NCI-H1105 treated with DMSO at 0.1 percent for 48 hours (cell line): ENCODE measurements at places on chromosomes 2 and 18.

GRCh38 chr18:5604778-5605177 lies 61.0 kb upstream of the EPB41L3 start:
- no peak for DNase-seq

DNA sequence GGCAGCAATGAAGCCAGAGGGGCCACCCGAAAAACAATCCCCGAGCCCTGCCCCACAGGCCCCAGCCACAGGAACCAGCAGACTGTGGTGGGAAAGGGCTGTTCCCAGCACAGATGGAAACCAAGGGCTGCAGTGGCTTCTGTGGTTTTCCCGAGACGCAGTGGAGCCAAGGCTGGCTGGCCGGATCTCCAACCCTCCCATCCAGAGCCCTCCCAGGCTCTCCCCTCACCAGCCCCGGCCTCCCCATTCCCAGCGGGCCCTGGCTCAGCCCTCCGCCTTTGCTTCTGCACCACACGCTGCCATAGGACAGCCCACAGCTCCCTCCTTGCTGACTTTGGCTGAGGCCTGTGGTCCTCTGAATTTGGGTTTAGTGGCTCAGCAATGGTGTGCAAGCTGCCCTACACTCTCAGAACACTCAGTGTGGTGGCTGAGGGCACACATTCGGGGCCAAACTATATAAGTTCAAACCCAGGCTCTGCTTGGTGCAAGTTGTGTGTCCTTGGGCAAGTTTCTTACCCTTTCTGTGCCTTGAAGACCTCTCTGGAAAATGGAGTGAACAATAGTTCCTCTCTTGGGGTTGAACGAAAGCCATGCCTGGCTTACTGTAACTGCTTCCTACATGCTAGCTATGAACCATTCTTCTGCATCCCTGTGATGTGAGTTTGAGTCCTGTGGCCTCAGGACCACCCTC lies 200.1 kb downstream of the SMAD7 start:
- no peak for DNase-seq

GRCh38 chr2:99488539-99489062 lies 1.2 kb downstream of the REV1 start:
- DNase-seq: no peak

GRCh38 chr2:116809109-116809508 lies 1005.4 kb upstream of the DDX18 start:
- no peak for DNase-seq

DNA sequence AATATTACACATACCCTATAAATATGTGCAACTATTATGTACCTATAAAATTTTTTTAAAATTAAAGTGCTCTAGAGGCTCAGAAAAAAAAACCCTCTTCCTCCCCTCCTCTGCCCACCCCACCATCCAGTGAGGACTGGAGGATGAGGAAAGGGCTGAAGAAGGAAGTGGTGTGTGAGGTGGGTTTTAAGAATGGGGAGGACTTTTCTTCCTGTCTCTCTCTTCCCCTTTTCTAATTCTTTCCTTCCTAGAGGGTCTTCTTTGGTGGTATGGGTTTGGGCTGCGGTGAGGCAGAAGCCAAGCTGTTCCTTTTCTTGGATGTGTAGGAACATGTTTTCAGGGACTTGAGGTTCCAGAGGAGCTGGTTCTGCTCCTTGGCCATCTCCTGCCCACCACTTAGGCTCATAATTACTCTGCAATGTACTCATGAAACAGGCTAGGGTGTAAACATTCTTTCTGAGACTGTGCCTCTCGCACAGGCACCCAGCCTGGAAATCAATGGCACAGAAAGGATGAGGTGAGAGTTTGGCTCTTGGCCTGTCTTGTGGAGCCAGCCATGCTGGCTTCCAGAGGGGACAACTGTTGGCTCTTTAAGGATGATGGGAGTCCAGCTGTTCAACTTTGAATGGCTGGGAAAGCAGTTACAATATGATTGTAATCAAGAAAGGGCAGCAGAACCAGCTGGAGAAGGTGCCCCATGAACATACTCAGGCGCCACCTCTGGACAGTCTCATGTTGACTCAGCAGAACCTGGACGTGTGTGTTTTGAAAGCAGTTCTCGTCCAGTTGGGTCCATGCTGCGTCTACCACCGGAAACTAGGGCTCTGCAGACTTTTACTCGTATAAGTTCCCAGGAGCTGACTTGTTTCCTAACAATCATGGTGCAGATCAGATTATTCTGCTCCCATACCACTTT lies 38.3 kb downstream of the IL1RL2 start:
- no peak for DNase-seq

GRCh38 chr2:96207073-96207773 lies 1.4 kb downstream of the STARD7 start:
- DNase-seq: no peak

DNA sequence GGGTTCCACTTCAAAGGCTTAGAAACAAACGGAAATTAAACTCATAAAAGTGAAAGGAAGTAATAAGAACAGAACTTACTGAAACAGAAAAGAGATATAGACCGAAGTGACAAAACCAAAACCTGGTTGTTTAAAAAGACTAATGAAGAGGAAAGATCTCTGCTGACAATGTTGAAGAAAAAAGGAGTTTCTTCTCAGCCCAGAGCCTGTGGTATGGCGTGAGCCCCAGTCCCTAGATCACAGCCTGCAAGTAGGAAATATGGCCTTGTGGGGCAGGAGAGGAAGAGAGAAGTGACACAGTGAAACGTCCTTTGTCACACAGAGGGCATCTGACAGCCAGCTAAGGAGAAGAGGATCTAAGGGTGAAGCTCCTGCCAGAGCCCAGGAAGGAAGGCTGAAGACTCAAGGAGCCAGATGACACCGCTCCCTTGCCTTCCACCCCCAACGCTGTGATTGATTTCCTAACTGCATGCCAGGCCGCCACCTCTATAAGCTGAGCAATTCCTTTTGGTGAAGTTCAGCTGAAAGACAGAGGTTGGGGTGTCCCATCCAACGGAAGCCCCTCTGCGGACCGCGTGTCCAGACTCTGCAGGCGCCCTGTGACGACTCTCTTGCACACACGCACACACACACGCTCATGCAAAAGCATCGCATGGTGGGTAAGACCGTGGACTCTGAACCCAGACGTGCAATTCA lies 141.1 kb downstream of the HDAC4 start:
- no peak for DNase-seq

DNA sequence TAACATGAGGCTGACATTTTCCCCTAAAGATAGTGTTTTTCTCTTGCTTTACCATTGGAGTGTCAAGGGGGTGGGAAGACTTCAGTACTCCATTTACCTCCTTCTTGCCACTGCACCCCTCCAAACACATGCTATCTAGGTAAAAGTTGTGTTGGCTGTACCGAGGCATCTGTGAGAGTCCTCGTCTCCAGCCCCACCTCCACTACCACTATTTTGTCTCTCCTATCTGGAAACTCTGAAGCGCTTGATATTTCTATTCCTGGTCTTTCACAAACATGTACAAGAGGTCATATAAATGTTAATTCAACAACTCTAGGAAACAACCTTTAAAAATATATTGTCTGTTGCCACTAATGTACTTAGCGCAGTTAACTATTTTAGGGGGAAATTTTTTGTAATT lies 132.6 kb downstream of the PKP4 start:
- DNase-seq: no peak

DNA sequence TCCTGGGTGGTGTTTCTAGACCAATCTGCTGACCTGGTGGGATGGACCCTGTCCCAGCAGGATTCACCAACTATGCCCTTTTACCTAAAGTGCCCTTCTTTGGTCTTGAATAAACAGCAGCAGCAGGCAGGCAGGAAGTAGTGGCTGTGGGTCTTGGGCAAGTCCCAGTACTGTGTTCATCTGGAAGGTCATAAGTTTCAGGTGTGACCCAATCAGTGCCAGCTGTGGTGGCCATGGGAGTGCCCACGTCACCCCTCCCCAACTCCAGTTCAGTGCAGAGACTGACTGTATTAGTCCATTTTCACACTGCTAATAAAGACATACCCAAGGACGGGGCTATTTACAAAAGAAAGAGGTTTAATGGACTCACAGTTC lies 148.3 kb upstream of the SRD5A2 start:
- DNase-seq: no peak

DNA sequence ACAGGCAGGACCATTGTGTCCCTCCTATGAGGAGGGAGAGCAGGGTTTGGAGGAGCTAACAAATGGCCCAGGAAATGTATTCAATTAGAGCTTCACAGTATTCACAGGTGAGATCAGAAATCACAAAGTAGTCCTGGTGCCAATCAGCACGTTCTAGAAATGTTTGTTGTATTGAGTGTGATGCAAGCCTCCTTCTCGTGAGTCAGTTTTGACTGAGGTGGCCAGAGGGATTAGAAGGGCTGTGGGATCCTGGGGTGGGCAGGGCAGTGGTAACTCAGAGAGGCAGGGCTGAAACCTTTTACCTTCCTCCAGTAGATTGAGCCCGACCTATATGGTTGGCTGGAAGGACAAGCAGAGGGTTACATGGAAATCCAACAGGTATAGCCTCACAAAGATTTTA lies 95.0 kb downstream of the BOD1L2 start:
- DNase-seq: no peak
